Forelimb muscle (tissue), 1 donor: ENCODE measurements at places on chromosomes 12 and 14.

- DNase-seq = no peak
These were observed 21.0 kb downstream of the ALX1 start for GRCh38 chr12:85301051-85301450.

DNA sequence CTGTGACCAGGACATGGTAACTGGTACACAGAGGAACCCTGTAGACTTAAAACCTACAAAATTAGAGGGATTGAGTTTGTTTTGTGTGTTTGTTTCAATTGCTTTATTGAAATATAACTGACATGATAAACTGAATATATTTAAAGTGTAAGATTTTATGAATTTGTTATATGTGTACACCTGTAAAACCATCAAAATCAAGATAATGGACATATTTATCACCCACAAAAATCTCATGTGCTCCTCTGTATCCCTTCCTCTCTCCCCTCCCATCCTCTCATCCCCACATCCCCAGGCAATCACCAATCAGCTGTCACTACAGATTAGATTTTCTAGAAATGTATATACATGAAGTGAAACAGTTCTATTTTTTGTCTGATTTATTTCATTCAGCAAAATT is 565.5 kb downstream of the NOVA1 start:
- no peak for DNase-seq

DNA sequence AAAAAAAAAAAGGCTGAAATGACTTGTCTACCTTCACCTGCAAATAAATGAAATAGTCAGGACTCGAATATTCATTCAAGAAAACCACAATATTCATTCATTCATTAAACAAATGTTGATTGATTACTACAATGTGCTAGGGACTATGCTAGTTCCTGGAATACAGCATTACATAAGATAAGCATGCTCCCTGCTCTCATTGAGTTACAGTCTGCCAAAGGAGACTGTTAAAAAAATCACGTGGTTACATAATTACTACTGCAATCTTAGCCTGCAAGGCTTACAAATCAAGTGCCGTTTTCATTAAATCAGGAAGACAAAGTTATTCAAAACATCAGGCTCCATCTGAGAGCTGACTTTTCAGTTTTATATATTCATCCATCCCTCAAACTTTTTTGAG is 70.4 kb upstream of the RIC8B start:
- DNase-seq = no peak

DNA sequence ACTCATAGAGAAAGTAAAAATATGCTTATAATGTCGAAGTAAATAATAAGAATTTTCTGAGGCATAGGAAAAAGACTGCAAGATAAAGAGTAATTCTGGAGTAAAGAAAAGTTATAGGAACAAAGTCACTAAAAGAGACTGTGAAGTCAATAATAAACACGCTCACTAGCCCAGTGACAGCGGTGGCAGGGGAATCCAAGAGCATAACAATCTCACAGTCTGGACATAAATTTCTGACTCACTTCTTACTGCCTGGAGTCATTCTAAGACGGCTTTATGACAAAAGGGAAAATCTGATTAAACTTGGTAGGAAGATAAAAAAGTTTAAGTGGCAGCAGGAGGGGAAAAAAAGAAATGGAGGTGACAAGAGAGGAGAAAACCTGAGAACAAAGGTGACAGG is 56.4 kb upstream of the GRIP1 start:
- no peak for DNase-seq

GRCh38 chr14:106505366-106505765 is 979.0 kb downstream of the TMEM121 start:
- DNase-seq = no peak

- DNase-seq = no peak
These were observed 1.2 kb downstream of the TTC7B start for GRCh38 chr14:90814806-90815571.

DNA sequence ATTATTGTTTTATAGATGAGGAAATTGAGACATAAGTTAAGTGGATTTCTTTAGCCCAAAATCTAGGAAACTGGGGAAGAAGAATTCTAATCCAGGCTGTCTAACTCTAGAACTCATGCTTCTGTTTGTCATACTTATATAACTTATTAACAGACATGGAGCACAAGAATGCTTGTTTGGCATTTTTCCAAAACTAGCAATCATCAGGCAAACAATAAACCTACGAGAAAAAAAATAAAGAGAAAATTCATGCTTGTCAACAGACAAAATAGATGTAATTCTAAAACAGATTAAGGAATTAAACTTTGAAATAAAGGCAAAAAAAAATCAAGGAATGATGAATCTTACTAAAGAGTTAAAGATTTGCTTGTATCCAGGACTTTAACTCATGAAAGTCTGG is 103.1 kb downstream of the METTL25 start:
- no peak for DNase-seq

- no peak for DNase-seq
These were observed 70.0 kb downstream of the ACADS start for GRCh38 chr12:120795441-120796178.

- no peak for DNase-seq
These were observed 8.8 kb downstream of the SERPINA10 start for GRCh38 chr14:94284221-94284620.
